ENCODE measurements at places on chromosomes 13 and 19. TPM values are rescaled to one million over a fixed set of nuclear protein-coding genes. Genes with fewer than 3 reads are reported as not detected.

The SELENOV gene
- total RNA-seq: not detected

The OR10H1 gene
- not detected for total RNA-seq

The CEACAM3 gene
- total RNA-seq: not detected

DNA sequence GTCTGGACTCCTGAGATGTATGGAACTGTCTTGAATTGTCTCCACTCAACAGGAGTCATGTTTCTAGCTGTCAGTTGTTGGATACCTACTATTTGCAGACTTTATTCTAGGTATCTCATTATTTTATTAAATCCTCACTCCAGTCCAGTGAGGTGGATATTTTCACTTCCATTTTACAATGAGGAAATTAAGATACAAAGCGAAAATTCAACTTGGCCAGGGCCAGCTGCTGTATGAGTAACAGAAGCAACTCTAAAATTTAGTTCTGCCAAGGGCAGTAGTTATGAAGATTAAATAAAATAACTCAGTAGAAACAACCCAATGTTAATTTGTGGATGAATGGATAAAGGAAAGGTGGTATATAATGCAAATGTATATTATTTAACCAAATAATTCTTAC lies 12.6 kb upstream of the NDFIP2 start:
- H3K4me1 ChIP-seq: no peaks in the 10 kb centered on the region
- H3K4me3 ChIP-seq: no peak overlapping the region
- H3K27ac ChIP-seq: no peak overlapping the region
- no peaks in the 10 kb centered on the region for H3K36me3 ChIP-seq

DNA sequence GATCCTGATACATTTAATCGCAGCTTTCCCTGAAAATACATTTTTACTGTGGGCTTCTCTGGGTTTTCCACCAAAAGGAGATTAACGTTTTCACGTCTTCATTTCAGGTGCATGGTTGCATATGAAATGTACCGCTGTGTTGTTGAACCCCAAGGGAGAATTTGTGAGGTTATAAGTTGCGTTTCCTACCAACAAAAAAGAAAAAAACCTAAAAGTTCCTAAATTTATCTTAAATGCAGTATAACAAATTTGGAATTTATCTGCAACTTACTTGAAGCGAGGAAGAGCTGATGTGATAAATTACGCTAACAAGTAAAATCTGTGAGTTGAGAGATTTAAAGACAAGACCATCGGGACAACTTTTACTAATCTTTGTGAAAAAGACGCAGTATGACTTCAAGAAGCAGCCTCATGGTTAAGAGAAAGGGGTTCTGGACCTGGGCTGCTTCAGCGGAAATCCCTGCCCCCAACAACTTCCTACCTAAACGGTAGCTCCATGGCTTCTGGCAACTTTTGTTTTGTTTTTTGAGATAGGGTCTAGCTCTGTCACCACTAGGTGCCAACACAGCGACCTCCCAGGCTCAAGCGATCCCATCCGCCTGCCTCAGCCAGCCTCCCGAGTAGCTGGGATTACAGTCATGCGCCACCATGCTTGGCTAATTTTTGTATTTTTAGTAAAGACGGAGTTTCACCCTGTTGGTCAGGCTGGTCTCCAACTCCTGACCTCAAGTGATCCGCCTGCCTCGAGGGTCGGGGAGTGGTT lies 958 bp upstream of the OBI1 start:
- H3K36me3 ChIP-seq: no peaks in the 10 kb centered on the region
- no peak for DNase-seq
- H3K27me3 ChIP-seq: no peaks in the 10 kb centered on the region
- peak overlapping the region; percentile 81 for H3K4me3 ChIP-seq
- no peak overlapping the region for H3K27ac ChIP-seq

DNA sequence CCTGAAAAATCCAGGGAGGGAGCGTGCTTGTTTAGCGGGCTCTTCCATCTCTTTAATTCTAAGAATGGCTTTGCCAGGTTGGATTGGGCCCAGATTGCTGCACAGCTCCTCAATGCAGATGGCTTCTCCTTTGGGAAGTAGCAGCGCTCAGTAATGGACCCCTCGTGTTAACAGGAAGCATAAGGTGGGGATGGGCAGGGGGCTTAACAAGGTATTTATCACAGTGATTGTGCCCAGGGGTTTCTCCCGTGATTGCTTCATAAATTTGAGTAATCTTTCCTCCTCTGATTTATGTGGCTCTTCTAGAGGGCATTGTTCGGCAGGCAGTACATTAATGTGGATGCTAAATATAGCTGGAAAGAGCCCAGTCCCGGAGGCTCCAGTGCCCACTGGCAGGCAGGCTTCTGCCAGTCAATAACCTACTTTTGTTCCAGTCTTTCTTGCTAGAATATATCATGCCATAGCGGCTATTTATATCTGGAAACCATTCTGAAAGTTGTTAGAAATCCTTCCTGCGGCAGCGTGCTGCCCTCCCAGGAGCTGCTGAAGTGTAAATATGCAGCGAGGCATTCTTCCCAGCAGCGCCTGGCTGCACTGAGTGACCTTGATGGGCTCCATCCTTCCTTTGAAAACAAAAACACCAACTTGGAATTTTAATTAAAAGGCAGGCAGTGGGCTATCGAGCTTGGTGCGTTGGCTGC lies 65.0 kb downstream of the FGF9 start:
- H3K27me3 ChIP-seq: no peaks in the 10 kb centered on the region
- no peak overlapping the region for H3K27ac ChIP-seq
- H3K4me1 ChIP-seq: peaks cover 14% of the 10 kb centered on the region
- no peak for DNase-seq
- no peaks in the 10 kb centered on the region for H3K36me3 ChIP-seq

Measured in Karpas-422 (cell line).